ENCODE measurements at places on chromosomes 4 and X.

- no peaks in the 10 kb centered on the region for H3K27me3 ChIP-seq
- no peak overlapping the region for H3K27ac ChIP-seq
- no peaks in the 10 kb centered on the region for H3K36me3 ChIP-seq
- no peak for DNase-seq
- no peak overlapping the region for H3K4me3 ChIP-seq
- H3K4me1 ChIP-seq, result no peaks in the 10 kb centered on the region
Observed at GRCh38 chrX:113868177-113868576, 715.7 kb upstream of the HTR2C start.

- no peaks in the 10 kb centered on the region for H3K36me3 ChIP-seq
- no peak for DNase-seq
- H3K4me1 ChIP-seq, result no peaks in the 10 kb centered on the region
- no peak overlapping the region for H3K27ac ChIP-seq
- H3K27me3 ChIP-seq, result no peaks in the 10 kb centered on the region
Observed at GRCh38 chrX:867966-868647, 237.5 kb downstream of the SHOX start.

DNA sequence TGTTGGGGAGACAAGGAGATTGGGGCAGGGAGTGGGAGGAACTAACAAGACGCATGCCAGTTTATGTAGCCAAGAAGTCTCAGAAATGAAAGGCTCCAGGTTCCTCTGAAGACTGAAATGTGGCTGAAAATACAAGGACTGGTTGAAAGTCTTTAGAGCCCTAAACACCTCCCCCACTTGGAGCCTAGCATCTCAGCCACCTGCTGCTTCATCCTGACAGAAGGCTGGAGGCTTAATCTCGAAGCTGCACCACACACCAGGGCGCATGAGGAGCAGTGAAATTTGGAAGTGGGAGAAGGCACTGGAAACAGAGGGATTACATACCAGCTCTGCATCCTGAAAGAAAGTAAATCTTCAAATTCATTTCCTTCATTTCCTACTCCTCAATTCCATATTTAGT lies 160.7 kb upstream of the FTHL17 start:
- no peak overlapping the region for H3K27ac ChIP-seq
- no peaks in the 10 kb centered on the region for H3K27me3 ChIP-seq
- H3K36me3 ChIP-seq, result no peaks in the 10 kb centered on the region
- DNase-seq, result no peak
- H3K4me3 ChIP-seq, result no peak overlapping the region
- H3K4me1 ChIP-seq, result no peaks in the 10 kb centered on the region

DNA sequence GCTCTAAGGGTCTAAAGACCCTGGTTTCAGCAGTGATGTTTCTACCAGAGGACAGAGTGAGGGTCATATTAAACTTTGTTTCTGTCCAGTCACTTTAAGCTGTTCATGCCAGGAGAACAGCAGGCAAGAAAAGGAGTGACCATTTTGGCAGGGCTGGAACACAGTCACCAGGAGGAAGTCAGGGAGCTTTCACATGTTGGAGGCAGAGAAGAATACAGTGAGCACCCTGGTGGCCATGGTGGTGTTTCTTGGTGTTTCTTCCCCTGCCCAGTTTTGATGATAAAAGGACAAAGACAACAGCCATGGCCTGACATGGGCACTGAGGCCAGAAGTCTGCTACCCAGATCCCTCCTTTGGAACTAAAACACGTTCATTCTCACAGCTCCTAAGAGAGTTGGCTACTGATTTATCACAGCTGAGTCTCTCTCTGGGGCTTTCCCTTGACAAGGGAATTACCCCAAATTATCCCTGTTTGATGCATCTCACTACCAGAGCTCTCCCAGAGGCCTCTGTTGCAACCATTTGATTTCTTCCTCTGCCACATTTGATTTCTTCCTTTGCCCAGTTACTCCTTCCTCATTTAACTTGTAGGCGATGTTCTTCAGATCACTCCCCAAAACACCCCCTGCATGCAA lies 106.4 kb upstream of the NWD2 start:
- no peak for DNase-seq
- H3K27ac ChIP-seq, result no peak overlapping the region
- H3K27me3 ChIP-seq, result no peaks in the 10 kb centered on the region

- no peaks in the 10 kb centered on the region for H3K36me3 ChIP-seq
- H3K27ac ChIP-seq, result no peak overlapping the region
- no peaks in the 10 kb centered on the region for H3K4me1 ChIP-seq
- no peak for DNase-seq
- no peaks in the 10 kb centered on the region for H3K27me3 ChIP-seq
Observed at GRCh38 chrX:28582511-28582910, 4.7 kb upstream of the IL1RAPL1 start.
